ENCODE measurements at places on chromosomes 2 and 18.

DNA sequence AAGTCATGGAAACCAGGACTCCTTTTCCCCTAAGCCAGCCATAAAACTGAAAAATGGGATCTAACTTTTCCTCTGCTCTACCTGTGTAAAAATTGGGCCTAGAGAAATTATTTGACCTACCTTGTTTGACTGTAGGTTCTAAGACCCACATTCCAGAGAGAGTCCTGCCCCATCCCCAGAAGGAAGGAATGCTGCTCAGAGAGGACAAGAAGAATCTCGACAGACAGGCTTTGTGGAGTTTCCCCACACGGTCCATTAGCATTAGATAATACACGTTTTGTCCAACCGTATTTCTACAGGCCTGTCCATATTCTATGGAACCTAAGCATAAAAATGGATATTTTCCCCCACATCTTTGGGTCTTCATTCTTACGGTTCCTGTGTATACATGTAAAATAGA lies 403.3 kb downstream of the METTL4 start:
- no peak for DNase-seq

DNA sequence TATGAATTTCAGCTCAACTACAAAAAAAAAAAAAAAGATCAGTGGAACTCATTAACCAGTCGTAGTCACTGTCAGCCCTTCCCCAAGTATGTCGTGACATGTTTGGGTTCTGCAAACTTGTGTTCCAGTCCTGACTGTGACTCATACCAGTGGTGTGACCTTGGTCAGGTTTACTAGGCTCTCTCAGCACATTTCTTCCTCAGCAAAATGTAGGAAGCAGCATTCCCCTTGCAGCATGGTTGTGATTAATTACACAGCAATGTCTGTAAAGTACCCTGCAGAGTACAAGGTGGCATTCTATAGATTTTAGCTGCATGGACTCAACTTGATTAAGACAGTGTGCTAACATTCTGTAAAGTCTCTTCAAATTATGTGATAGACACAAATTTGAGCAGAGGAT lies 156.9 kb downstream of the LAMA1 start:
- no peak for DNase-seq

- DNase-seq: no peak
These were observed 109.9 kb downstream of the LYPD6B start for GRCh38 chr2:149148194-149149006.

DNA sequence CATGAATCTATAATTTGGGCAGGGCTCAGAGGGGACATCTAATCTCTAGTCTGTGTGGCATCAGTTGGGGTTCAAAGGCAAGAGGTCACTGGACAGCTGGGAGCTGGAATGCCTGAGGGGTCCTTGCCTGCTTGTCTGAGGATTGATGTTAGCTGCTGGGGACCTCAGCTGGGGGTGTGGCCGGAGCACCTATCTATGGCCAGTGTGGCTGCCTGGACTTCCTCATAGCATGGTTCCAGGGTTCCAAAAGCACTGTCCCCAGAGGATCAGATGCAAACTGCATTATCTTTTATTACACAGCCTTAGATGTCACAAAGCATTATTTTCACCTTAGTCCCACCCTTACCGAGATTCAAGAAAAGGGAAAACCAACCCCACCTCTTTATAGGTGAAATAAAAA lies 38.6 kb upstream of the YPEL5 start:
- no peak for DNase-seq

- no peak for DNase-seq
These were observed 145.8 kb upstream of the ID2 start for GRCh38 chr2:8535821-8536685.

- no peak for DNase-seq
These were observed 7.9 kb upstream of the NR4A2 start for GRCh38 chr2:156340377-156340776.

DNA sequence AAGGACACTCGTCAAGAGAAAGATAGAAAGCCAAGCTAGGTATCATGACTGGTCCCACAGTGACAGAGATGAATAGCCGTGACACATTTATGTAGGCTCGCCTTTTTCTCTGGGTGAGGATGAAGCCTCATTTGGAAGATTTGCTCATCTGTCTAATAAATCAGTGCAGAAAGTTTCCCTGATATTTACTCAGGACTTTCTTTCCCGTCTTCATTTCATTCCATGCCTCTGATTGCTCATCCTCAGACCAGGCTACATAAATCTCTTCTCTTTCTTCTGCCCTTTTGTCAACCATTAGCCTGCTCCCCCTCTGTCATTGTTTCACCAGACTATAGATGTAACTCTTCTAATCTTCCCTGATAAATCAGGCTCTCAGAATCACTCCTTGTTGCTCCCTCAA lies 361.8 kb upstream of the MEIS1 start:
- no peak for DNase-seq

GRCh38 chr2:11540996-11541692 lies 7.3 kb downstream of the GREB1 start:
- peak; percentile 67 for DNase-seq

GRCh38 chr2:166032361-166032760 lies 78.8 kb upstream of the TTC21B start:
- DNase-seq: no peak
